Right cardiac atrium (tissue), 5 donors: ENCODE measurements at places on chromosomes 3 and 15.

- no peak for DNase-seq
Observed at GRCh38 chr3:7423995-7424394, 563.1 kb downstream of the GRM7 start.

DNA sequence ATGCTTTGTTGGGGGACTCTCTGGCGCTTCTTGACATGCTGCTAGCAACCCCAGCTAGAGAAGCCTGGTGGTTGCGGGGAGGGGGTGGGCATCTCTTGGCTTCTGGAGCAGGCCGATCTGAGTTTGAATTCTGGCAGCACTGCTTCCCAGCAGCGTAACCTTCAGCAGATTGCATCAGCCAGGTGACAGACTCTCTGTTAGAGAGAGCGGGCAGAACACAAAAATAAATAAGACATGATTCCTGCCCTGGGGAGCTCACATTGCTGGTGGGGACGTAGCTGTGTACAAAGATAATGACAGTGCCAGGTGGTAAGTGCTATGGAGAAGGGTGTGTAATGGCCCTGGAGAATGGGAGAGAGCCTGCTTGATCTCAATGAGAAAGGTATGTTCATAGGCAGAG is 87.4 kb downstream of the THSD4 start:
- DNase-seq = no peak

- DNase-seq = no peak
Observed at GRCh38 chr15:79208179-79208578, 74.3 kb upstream of the ANKRD34C start.

- no peak for DNase-seq
Observed at GRCh38 chr3:133506215-133506901, 67.1 kb upstream of the CDV3 start.

GRCh38 chr15:101542306-101543025 is 53.0 kb upstream of the PCSK6 start:
- no peak for DNase-seq

- no peak for DNase-seq
Observed at GRCh38 chr3:138432576-138433240, 1.7 kb upstream of the ESYT3 start.

DNA sequence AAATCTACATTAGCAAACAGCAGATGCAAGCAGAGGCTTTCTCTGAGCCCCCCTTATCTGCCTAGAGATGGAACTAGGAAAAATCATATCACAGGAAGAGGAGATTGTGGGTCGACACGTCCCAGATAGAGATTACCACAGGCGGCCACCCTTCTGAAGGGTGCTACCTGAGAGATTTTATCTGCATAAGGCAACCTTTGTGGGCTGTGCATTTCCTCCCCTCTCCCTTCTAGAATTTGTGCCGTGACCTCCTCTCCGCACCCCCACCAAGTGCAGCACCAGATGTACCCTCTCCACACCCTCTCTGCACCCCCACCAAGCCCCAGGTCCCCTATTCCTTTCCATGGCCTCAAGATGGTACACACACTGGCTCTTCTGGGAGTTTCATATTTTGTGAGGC is 27.4 kb downstream of the METTL6 start:
- no peak for DNase-seq

DNA sequence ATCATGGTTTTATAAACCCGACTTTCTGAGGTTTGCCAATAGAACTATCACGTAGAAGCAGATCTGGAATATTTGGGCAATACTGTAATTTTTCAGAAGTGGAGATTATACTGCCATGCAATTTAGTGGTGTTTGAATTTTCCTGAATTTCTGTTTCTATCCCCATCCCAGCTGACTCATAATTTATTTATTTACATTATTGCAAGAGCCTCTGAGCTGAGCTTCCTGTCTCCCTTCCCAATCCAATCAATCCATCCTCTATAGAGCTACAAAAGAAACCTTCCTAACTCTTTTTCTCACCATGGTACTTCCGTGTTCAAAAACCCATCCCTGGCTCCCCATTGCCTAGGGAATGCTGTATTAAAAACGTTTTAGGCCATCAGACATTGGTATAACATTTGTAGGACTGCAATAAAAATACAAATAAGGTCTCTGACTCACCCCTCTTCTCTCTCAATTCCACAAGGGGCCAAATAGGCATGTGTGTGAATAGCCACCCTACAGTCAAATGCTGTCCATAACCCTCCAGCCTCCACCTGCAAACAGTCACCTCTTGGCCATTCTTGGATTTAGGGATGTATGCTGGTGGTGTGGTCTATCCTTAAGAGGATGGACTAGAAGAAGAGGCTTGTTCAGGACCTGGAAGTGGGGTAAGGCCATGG is 190.7 kb downstream of the CD47 start:
- no peak for DNase-seq

DNA sequence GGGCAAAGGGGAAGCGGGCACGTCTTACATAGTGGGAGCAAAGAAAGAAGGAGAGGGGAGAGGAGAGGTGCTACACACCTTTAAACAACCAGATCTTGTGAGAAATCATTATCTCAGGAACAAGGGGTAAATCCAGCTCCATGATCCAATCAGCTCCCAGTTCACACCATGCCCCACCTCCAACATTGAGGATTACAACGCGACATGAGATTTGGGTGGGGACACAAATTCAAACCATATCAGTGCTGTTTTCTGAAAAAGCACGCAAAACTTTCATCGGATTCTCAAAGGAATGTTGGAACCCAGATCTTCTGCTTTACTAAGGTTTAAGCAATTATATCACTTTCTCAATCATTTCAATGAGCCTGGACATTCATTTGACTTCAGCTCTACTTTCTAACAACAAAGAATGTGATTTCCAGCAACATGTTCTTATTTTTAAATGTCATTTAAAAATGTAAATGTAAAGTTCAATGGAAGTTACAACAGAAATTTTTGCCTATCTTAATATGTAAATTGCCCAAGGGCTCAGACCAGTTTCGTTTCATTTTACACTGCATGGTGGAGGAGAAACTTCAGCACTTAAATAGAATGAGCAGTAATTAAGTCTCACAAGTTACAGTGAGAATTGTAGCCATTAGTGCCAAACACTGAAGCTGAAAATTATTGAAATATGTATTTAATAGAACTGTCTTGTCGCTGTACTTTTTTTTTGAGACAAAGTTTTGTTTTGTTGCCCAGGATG is 8.4 kb upstream of the CCDC54 start:
- DNase-seq = no peak

DNA sequence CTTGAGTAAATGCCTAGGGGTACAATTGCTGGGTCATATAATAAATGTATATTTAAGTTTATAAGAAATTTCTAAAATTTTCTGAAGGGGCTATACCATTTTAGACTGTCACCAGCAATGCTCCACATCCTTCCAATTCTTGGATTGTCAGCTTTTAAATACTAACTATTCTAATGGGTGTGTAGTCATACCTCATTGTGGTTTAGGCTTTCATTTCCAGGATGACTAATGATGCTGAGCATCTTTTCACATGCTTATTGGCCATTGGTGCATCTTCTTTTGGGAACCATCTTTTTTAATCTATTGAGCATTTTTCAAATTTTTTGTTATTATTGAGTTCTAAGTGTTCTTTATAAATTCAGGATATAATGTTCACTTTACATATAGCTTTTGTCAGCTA is 52.5 kb upstream of the CORO2B start:
- DNase-seq = no peak

DNA sequence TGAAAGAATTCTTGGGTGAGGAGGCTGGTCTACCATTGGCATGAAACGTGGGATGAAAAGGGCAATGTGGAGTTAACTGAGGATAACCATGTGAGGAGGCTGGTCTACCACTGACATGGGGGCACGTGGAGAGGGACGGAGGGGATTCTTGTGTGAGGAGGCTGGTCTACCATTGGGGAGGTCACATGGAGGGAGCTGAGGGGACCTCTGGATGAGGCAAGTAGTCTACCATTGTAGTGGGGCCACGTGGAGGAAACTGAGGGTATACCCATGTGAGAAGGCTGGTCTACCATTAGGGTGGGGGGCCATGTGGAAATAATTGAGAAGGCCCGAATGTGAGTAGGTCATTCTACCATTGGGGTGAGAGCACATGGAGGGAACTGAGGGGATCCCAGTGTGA is 154.1 kb downstream of the FBLN2 start:
- DNase-seq = no peak

GRCh38 chr3:20552605-20553275 is 366.7 kb upstream of the SGO1 start:
- no peak for DNase-seq

GRCh38 chr3:109631897-109632296 is 294.6 kb upstream of the DPPA4 start:
- DNase-seq = no peak

DNA sequence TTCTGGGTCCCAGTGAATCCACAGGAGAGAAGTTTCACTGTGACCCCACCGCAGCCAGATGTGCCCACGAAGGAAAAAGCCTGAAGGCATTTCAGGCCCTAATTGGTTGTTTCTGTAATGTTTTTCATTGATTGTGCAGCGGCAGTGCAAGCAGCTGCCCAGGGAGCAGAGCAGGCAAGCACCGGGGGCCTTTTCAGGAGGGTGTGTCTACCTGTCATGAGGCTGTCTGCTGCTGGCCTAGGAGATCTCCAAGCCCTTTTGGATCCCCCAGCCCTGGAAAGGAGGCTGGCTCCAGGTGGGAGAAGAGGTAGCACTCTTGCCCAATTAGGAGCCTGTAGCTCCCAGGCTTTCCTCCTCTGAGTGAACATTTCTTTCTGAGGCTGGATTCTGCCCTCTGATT is 108.8 kb downstream of the EPHB1 start:
- DNase-seq = no peak

DNA sequence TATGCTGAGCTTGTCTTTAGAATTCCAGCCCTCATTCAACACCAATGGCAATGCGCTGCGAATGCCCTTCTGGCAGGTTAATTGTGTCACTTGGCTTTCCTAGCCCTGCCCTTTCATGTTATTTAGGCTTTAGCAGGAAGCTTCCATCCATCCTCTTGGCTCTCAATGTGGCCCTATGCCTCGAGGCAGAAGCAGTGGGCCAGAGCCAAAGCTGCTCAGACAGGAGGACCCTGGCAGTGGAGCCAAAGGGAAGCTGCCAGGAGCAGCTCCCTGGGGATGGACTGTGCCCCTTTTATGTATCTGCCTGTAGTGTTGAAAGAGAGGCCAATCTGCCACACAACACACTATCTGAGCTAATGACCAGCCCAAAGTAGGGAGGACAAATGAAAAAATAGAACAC is 376.4 kb downstream of the CTNNB1 start:
- peak; percentile 82 for DNase-seq

DNA sequence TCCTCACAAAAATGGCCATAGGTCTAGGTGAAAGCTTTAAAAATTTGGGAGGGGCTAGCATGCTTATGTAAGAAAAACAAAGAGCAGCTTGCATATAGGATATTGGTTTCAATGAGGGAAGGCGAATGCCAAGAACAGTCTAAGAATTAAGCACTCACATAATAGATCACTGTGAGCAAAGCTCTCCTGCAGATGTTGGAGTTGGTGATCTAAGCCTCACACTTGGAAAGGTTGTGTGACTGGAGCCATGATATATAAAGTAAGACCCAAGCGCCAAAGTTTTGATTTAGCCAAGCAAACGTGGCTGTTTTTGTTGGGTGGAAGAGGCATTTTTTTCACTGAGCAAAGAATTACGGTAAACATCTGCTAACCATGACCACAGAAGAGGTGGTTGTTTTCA is 237.5 kb downstream of the FOXP1 start:
- no peak for DNase-seq

DNA sequence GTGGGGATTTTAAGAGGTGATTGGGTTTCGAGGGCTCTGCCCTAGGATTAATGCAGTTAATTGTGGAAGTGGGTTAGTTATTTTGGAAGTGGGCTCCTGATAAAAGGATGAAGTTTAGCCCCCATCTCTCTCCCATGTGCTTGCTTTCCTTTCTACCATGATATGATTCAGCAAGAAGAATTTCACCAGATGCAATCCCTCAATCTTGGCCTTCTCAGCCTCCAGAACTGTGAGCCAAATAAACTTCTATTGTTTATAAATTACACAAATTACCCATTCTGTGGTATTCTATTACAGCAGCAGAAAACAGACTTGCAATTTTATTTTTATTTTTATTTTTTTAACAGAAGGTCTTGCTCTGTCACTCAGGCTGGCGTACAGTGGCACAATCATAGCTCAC is 27.3 kb upstream of the UBE2E1 start:
- no peak for DNase-seq

- peak; percentile 98 for DNase-seq
Observed at GRCh38 chr3:141412936-141413354, 44.6 kb downstream of the ZBTB38 start.
